Endodermal cell (in vitro differentiated cells): ENCODE measurements at places on chromosomes 5 and 9.

- DNase-seq, result peak; percentile 39
Measured at GRCh38 chr9:114308361-114308950, 14.4 kb upstream of the ORM1 start.

DNA sequence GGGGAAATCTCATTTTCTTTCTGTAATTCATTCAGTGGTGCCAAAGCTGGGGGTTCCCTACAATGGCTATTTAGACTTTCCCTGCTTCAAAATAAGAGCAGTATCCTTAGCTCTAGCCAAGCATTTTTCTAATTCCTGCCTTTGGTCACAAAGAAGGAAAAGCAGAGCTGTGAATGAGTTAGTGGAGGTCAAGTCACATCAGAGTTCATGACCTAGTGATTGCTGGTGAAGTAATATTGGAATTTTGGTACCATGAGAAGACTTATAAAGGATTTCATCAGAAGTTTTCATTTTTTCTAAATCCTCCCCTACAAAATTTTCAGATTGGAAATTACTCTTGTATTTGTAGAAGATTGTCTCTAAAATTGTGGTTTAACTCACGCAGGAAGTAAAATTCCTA lies 28.0 kb downstream of the DNAJC21 start:
- DNase-seq, result no peak

GRCh38 chr5:133642153-133642722 lies 29.9 kb upstream of the FSTL4 start:
- no peak for DNase-seq

DNA sequence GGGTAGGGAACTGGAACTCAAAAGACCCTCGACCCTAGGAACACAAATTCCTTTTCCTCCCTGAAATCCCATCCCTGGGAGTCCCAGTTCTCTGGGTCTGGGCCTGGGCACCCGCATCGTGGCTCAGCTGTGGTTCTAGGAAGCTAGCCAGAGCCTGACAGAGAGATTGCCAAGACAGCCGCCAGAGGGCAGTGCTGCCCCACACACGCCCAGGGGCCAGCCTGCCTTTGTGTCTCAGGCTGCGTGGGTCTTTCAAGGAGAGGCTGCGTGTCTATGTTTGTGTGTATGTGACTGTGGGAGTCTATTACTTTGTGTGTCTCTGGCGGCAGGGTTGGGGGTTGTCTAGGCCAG lies 32.0 kb upstream of the TTLL11 start:
- DNase-seq, result peak; percentile 94

GRCh38 chr9:87973122-87973521 lies 1.2 kb downstream of the CDK20 start:
- DNase-seq, result no peak

DNA sequence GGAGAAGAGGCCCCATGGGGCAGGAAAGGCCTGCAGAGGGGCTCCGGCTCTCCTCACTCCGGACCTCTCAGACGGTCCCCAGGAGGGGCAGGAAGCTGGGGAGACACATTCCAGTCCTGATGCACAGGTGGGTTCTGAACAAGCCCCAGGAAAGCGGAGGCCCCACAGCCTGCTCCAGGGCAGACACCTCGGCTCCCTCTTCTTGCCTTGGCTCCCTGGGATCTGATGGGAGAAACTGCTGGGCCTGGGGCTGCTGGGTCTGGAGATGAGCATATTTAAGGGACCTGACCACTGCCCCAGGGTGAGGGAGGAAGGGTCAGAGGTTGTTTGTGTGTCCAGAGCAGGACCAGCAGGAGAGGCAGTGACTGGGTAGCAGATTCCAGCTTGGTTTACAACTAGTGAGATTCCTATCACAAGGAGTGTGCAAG lies 1.2 kb downstream of the CORO2A start:
- DNase-seq, result peak; percentile 60

DNA sequence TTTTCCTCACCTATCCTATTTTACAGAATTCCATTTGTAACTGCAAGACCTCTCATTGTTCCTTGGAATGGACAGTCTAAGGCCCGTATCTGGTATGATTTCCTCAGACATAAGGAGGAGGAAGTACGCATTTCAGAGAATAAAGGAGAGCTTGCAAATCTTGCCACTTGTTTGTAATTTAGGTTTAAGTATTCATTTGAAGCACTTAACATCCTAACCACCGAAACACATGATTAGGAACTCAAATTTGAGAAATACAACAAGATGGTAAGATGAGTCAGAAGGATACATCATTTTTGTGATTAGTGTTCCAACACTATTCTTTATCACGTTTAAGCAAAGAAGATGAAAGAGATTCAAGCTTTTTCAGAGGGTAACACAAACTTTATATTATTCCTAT lies 3.9 kb upstream of the ZCCHC9 start:
- no peak for DNase-seq
